A549 treated with dexamethasone at 1 μM for 4 hours (cell line): ENCODE measurements at places on chromosomes 3 and 15. TPM values are rescaled to one million over a fixed set of nuclear protein-coding genes. Genes with fewer than 3 reads are reported as not detected.

The RTP1 gene
- not detected in 5 replicates for total RNA-seq

The ZBED2 gene
- total RNA-seq, result 0.11 to 0.21 TPM (median 0.12 TPM) in 5 replicates

The PRR23E gene
- total RNA-seq, result not detected in 5 replicates

The MED12L gene
- 0.23 to 0.90 TPM (median 0.41 TPM) in 5 replicates for total RNA-seq

The SNX22 gene
- 0.50 to 1.3 TPM (median 0.74 TPM) in 5 replicates for total RNA-seq

The C3orf22 gene
- total RNA-seq, result not detected in 5 replicates

The SLC15A2 gene
- total RNA-seq, result 0.11 to 0.21 TPM (median 0.19 TPM) in 4 of 5 replicates, not detected in the other

The EXD1 gene
- total RNA-seq, result 0.35 TPM in 1 of 5 replicates, not detected in the others

The KNG1 gene
- 0.07 TPM in 1 of 5 replicates, not detected in the others for total RNA-seq
